CD4-positive, alpha-beta T cell treated with Interleukin-10 for 1 hour (primary cell): ENCODE measurements at places on chromosomes 2 and 18.

- DNase-seq = no peak
Observed at GRCh38 chr18:62343316-62343715, 18.2 kb downstream of the TNFRSF11A start.

DNA sequence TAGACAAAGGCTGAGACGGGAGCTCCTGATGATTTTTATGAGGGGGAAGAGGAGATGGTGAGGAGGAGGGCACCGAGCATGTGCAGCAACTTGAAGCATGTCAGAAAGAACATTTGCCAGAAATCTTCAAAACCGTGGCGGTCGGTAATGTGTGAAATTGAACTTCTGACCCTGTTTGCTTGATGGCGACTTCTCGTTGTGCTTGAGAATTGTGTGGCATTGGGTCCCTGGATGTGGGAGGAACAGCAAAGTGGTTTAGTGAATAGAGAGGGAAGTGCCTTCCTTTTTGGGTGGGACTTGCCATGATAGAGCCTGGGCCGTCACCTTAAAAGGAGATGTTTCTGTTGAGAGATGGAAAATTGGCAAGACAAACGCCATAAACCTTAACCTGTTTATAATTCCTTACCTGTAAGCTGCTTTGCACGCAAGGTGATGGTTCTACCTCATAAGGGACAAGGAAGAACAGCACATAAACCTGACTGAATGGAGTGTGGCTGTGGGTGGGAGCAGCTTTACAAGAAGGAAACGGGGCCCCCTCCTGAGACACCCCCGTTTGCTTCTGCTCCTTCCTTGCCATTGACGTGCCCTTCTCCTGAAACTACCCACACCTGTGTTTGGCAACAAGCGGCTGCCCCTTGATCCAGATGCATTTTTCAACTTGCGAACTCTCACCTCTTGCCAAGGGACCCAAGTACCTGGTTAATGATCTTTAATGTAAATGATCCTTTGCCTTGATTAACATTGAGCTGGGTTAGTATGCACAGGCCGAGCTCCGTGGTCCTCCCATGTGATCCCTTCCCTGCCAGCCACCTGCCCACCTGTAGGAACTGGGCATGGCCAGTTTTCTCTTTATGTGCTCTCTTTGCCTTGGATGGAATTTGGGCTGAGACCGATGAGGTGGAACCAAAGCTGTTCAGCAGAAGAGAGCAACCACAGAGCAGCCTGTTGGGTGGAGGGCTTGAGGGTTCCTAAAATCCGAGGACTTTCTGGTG lies 153.2 kb downstream of the NEDD4L start:
- no peak for DNase-seq

- no peak for DNase-seq
Observed at GRCh38 chr2:118443596-118443995, 355.3 kb downstream of the INSIG2 start.

DNA sequence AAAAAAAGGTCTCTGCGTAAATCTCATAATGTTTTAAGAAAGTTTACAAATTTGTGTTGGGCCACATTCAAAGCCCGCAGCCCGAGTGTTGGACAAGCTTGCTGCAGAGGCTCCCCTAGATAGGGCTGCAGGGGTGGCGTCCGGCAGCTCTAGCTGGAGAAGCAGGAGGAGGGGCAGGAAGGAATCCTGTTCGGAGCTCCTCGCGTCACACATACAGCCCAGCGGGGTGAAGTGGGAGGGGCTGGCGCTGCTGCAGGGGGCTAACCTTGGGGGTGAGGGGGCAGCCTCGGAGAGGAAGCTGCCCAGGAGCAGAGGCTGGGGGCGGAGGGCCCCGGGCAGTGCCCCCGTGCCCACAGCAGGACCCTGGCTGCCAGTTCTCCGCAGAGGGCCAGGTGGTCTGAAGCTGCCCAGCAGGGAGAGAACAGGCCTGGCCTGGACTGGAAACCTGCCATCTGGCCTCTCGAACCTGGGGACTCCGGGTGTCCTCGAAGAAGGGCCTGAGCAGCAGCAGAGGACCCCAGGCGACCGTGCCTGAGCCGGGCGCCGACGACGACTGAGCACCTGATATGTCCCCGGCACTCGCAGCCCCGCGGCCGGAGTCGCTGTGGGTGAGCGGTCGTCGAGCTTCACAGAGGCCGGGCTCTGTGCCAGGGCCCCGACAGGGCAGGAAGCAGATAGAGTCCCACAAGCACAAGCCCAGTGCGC lies 2.6 kb upstream of the GPR35 start:
- peak; percentile 54 for DNase-seq

- DNase-seq = no peak
Observed at GRCh38 chr2:39154944-39155343, 34.1 kb upstream of the SOS1 start.

- no peak for DNase-seq
Observed at GRCh38 chr18:35905436-35905835, 67.0 kb upstream of the RMP24 start.

- DNase-seq = no peak
Observed at GRCh38 chr2:173353556-173353955, 1.1 kb upstream of the CDCA7 start.

DNA sequence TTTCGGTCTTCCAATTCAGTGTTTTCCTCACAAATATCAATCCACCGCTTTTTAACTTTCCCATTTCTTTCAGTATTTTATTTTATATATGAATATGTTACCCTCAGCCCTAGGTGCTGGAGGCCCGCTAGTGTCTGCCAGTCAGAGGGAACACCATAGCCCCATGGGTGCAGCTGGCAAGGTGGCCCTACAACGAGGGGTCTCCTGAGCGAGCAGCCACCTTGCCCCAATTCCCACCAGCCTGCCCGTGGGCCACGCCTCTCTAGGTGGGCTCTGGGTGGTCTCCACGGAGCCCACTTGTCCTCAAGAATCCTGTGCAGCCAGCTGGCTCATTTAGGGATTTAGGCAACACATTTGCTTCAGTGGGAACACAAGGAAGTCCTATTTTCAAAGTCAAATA lies 72.5 kb upstream of the RGPD5 start:
- DNase-seq = no peak

- DNase-seq = no peak
Observed at GRCh38 chr2:203918839-203919238, 17.7 kb upstream of the ICOS start.

DNA sequence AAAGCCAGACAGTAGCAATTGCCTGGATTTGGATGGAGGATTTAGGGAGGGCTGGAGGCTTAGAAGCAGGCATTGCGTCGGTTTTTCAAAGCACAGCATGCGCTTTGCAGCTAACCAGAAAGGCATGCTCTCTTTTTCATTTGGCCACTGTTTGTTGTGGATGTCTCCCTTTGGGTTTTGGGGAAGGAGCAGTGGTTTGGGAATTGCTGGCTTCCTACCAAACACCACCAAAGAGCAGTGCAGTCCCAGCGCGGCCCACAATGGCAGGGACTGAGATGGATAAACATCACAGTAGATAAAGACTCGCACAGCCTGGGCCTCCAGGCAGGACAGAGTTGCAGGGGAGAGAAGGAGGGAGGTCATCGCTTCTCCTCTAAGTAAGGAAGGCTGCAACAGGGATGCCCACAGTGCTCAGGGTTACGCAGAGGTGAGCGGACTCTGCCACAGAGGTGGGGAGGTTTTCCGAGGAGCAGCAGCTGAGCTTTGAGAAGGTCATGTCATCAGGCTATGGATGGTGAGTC lies 148.5 kb downstream of the MYT1L start:
- no peak for DNase-seq

DNA sequence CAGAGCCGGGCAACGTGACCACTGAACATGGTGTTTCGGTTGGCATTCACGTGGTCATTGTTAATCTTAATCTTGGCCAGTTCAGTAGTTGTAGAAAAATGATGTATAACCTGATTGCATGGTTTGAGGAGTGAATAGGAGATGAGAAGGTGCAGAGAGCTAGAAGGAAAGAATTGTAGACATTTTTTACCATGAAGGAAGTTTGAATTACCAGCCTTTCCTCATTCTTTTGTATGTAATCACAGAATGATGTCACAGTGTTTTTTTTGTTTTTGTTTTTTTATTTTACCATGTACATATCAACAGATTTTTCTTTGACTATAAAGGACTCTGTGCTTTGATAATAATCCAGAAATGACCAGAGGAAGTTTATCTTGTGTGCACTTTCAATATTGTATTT lies 126.3 kb downstream of the LTBP1 start:
- DNase-seq = no peak

DNA sequence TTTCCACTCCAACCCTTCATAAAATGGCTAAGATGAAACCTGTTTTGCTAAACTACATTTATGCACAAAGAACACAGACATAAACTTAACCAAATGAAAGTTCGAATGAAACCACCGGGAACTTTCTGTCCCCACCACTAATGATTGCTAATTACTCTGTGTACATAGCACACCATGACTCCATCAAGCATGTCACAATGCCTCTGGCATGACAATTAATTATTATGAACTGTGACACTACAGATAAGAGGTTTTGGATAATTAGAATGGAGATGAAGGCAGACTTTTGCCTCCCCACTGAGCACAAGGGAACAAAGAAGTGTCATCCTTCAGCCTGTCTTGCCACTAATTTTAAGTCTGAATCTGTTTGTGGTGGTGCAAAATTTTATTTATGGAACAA lies 1.5 kb downstream of the DAPL1 start:
- DNase-seq = no peak
